Amniotic stem cell (primary cell): ENCODE measurements at places on chromosomes 3 and 15.

DNA sequence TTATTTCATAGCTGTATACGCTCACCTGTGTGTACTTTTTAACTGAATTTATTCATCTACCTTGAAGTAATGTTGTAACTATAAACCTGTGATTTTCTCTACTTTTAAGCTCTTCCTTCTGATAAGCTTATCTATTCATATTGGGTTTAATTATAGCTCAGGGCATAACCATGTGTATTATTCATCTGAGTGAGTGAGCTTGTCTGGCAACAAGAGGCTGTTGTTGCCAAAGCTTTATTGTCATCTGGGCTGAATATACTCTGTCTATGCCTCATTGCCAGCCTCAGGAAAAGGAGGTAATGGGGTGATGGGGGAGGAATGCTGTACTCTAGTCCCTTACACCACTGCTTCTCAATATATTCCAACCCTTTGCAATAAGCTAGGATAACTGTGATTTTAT lies 292.4 kb downstream of the UBE2E2 start:
- DNase-seq: no peak

DNA sequence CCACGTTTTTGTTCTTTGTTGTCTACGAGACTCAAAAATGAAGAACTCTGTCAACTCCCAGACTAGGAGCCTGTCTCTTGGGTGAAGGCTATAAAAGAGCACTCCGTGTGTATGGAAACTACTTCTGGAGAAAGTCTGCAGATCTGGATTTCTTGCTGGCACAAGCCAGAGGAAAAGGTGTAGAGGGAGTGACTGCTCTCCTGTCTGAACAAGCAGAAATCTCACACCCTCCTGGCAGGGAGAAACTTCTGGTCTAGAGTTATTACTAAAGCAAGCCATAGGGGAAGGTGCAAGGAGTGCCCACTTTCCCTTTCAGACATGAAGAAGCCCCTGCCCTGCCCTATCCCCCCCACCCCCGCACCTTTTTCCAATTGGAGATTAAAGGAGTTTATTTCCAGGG lies 9.5 kb downstream of the PLAAT1 start:
- DNase-seq: no peak

- no peak for DNase-seq
Observed at GRCh38 chr3:134978658-134979057, 183.6 kb downstream of the EPHB1 start.

DNA sequence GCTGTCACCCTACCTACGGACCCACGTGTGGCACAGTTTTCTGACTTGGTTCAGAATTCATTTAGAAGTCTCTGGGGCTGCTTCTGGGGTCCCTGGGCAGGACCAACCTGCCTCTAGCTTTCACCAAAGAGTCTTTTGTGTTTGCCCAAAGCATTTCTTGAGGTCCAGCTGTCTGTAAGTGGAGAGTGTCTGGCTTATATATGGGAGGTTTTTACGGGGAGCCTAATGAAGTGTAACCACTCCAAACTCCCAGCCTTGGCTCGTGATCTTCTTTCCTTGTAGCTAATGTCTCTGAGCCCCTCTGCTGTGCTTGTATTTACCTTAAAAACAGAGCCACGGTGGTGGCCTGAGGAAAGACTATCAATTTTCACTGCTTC lies 109.0 kb upstream of the CTDSPL start:
- DNase-seq: no peak

- DNase-seq: no peak
Observed at GRCh38 chr3:15431256-15431837, 3.9 kb downstream of the EAF1 start.
